Left renal pelvis (tissue), 4 donors: ENCODE measurements at places on chromosomes 3 and 15.

DNA sequence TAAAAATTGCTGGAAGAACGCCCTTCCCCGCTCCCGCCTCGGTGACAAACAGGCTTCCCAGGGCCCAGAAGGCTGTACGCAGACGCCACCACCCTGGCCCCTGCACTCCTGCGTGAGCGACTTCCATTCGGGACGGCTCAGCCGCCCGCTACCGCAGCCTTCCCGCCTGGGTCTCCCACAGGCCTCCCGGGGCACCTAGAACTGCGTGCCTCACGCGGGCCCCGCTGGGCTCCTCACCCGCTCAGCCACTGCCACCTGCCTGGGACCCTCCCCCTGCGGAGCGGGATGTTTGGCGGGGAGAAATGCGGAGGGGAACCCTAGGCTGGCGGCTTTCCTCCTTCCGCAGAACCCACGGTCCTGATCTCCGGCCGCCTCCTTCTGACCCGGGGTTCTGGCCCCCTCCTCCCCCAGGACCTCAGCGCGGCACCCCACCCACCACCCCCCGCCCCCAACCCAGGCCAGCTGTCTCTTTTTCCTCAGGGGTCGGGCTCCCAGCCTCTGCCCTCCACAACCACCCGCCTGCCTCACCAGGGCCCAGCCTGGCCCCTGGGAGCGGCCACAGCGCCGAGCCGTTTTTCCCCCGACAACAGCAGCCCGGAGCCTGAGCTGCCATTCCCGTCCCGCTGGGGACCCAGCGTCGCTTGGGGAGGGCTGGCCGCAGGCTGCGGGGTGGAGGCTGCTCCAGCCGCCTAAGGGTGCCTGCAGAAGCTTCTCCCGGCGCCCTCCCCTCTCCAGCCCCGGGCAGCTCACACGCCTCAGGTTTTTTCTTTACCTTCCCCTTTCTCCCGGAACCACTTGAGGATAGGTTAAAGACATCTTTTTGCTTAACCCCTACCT, 27.6 kb upstream of the RAB7A start:
- DNase-seq = no peak

DNA sequence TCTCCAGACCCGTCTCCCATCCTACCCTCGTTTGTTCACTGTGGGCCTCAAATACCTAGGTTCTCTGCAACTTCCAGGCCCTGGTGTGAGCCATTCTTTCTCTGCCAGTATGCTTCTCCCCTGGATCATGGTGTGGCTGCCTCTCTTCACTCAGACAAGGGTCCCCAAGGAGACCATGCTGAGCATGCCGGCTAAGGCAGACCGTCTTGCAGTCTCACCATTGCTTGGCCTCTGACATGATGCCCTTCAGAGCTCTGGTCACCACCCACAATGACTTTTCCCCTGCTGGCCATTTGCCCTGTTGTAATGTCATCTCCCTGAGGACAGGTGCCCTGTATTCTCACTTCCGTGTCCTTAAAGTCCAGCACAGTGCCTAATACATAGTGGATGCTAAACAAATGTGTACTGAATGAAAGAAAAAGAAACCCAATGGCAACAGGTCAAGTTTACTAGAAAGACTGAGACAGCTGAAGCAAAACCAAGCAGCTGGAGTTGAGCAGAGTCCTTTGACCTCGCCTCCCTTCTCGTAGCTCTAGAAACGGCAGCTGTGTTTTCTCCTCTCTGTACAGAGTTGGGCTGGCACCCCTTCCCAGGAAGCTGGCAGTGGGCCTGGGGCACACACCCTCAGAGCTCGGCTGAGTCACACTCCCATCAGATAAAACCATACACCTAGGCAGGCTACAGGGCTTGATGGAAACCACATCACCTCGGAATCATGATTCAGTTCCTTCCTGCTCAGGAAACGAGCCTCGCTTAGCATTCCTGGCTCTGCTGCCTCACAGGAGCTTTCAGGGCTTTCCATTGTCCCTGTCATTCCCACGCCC, 8.6 kb downstream of the TLR9 start:
- DNase-seq = no peak

- DNase-seq = no peak
These were observed 119.8 kb upstream of the TLE3 start for GRCh38 chr15:70217226-70218160.

GRCh38 chr3:69370901-69371301, 15.0 kb downstream of the FRMD4B start:
- no peak for DNase-seq

GRCh38 chr15:59996298-59997041, 7.6 kb upstream of the FOXB1 start:
- no peak for DNase-seq

GRCh38 chr15:62472616-62473299, 307.7 kb upstream of the C2CD4B start:
- DNase-seq = no peak
